SK-N-SH treated with all-trans-retinoic acid at 6 μM for 48 hours (cell line): ENCODE measurements at places on chromosomes 2 and 18.

- ATAC-seq: no peak
Observed at GRCh38 chr2:136411946-136412345, 294.0 kb upstream of the CXCR4 start.

DNA sequence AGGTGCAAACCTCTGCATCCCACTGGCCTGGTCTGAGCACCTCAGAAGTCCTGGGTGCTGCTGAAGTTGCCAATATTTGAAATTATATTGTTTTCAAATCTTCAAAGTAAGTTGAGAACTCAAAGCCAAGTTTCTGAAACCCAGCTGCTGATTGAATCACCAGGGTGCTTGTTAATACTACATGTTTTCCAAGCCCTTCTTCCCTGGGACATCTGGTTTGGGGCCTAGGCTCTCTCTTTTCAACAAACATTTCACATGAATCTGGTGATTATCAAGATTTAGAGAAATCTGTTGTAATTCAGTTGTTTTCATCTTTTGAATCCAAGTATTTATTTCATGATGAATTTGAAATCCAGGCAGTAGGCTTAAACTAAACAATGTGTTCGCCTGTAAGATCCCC lies 24.4 kb downstream of the MLPH start:
- no peak for ATAC-seq

GRCh38 chr2:155630760-155631159 lies 701.8 kb downstream of the NR4A2 start:
- no peak for ATAC-seq

DNA sequence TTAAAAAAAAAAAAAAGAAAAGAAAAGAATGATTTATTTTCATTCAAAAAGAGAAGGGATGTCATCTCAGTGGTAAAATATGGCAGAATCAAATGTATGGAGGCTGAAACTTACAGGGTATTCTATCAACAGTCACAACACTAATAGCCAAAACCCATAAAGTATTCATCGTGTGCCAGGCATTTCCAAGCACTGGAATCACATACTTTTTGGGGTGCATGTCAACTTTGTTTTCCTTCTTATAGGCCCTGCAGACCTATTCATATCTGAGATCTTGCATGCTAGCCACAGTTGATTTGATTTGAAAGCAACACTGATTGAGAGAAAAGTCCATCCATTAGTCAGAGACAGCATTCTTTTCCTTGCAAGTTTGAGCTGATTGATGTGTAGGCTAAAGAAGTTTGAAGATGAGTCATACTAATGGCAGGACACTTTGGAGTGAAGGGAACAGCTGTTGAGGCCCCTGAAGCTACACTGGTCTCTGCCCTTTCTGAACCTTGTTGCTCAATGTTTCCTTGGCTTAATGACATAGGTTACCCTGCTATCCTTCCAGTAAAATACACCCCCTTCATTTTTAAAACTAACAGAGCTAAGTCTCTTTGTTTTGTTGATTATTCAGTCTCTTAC lies 22.0 kb downstream of the KATNAL2 start:
- peak; percentile 88 for ATAC-seq

GRCh38 chr2:202545523-202545922 lies 89.2 kb upstream of the FAM117B start:
- peak; percentile 47 for ATAC-seq

- ATAC-seq: no peak
Observed at GRCh38 chr2:177315364-177315763, 50.8 kb upstream of the NFE2L2 start.

DNA sequence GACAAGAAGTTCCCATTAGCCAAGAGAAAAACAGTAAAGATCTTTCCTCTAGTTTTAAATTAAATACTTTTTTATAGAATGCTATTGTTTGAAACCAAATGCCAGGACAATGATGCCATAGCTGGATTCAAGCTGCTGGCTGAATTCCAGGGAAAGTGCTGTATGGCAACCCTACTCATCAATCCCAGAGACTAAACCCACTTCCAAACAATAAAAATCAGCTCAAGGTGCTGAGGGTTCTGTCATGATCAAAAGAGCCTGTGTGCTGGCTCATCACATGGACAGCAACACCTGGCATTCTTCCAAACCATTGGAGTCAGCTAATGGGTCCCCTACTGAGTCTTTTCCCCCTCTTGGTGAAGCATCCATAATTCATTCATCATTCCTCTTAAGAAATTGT lies 53.7 kb upstream of the PARD3B start:
- ATAC-seq: peak; percentile 70

GRCh38 chr2:241014764-241015163 lies 16.3 kb downstream of the SNED1 start:
- no peak for ATAC-seq

- ATAC-seq: no peak
Observed at GRCh38 chr2:225531559-225531958, 132.0 kb downstream of the NYAP2 start.

GRCh38 chr2:110984694-110985490 lies 135.8 kb upstream of the BCL2L11 start:
- no peak for ATAC-seq

DNA sequence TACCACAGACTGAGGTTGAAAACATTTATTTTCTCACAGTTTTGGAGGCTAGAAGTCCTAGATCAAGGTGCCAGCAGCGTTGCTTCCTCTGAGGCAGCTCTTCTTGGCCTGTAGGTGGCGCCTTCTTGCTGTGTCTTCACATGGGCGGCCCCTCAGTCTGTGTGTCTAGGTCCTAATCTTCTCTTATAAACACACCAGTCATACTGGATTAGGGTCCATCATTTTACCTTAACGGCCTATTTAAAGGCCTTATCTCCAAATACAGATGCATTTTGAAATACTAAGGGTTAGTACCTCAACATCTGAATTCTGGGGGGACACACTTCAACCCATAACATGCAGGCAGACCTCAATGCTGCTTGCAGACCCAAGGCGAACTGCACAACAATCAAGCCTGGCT lies 4.4 kb upstream of the RMC1 start:
- ATAC-seq: peak; percentile 75

- no peak for ATAC-seq
Observed at GRCh38 chr18:25736516-25736915, 353.9 kb downstream of the SS18 start.

DNA sequence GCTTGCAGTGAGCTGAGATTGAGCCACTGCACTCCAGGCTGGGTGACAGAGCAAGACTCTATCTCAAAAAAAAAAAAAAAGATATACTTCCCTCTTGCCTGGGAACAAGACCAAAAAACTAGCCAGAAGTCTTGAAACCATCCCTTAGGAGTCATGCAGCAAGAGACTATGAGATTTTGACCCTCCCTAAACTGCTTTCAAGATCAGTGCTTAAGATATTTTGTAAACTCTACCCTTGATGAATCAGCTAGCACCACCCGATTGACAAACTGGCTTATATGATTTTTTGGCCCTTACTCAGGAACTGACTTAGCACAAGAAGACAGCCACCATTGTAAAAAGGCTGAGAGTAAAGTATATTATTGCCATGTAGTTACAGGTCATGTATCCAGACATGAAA lies 3.8 kb downstream of the SULT1C3 start:
- ATAC-seq: no peak

DNA sequence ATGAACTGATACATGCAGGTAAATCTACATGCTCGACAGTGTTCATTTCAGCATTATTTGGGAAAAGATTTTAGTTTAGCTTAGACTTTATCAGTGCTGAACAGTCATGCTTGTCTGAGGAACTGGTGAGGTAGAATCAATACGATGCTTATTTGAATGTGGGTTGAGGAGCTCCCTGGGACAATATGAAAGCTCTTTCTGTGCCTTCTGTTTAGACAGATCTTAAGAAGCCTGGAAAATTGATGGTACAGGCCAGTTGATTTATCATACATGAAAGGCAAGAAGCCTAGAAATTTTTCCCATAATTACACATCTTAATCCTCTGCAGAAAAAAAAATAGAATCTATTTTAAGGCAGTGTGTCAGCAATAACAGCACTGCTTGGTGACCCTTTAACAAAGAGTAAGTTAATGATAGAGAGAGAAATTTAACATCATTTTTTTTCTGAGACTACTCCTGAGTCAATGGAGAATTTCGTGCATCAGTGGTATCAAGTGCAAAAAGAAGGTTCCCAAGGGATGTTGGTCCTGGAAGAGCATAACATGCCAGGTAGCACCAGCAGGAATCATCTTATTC lies 252.2 kb upstream of the CDH20 start:
- ATAC-seq: no peak
